Fibroblast of the conjunctiva (primary cell): ENCODE measurements at places on chromosomes 7 and 10.

- no peak for DNase-seq
Measured at GRCh38 chr7:42091461-42092291, 145.3 kb downstream of the GLI3 start.

- DNase-seq = no peak
Measured at GRCh38 chr10:126997801-126998590, 92.8 kb downstream of the DOCK1 start.

DNA sequence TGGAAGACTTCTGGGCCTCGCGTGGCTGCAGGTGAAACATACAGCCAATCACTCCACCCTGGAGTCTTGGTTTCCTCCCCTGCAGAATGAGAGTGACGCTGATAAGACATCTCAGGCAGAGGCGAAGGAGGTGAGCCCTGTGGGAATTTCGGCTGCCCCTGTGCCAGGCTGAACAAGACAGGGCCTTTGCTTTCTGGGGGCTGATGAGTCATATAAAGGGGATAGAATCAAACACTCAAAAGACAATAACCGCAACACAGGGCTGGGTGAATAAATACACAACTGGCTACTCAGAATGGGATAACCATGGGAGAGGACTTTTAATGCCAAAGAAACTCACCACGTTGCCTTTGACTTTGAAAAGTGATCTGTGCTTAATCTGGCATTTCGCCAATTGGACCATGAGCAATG is 143.8 kb downstream of the KCNMA1 start:
- DNase-seq = no peak

GRCh38 chr7:138804618-138805017 is 6.6 kb upstream of the ATP6V0A4 start:
- no peak for DNase-seq

DNA sequence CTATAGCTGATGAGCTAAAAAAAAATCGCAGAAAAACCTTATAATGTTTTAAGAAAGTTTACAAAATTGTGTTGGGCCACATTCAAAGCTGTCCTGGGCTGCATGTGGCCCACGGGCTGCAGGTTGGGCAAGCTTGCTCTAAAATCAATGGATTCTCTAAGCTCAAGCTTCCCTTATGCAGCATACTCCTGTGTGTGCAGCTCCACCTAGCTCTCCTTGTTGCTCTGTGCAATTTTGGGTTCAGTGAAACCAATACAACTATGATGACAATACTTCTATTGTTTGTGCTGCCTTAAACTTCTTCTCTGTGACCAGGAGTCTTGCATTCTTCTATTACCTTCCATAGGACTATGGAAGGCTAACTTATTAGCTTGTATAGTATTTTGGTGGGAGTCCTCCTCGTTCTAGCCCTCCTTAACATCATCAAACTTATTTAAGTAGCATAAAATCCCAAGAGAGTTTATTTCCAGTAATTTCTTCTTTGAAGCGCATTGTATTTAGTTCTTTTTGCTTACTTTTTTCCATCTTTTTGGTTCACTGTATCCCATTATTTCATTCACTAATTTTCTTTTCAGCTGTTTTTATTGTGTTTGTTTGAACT is 170.9 kb upstream of the SMIM30 start:
- DNase-seq = peak; percentile 22

- no peak for DNase-seq
Measured at GRCh38 chr7:150695654-150696053, 10.1 kb downstream of the GIMAP2 start.

GRCh38 chr10:99573790-99574189 is 41.0 kb downstream of the NKX2-3 start:
- DNase-seq = no peak
